GDM1 (cell line): ENCODE measurements at places on chromosomes 2 and 18.

DNA sequence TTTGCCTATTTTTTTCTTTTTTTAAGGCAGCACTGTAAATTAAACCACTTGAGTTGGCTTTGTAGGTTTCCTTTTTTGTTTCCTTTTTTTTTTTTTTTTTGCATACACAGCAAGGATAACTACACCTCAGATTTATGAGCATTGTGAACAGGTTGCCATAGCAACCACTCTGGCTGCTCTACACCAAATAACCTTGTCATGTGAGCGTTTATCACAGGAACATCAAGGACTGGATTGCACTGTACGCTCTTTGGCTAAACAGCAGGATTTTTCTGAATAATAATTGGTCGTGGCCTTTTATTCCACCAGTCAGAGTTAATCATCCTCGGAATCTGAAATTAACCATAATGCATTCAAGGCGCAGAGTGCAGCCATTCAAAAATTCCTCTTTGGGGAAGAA is 199.1 kb upstream of the SLC14A2 start:
- no peak for DNase-seq

- DNase-seq: no peak
Observed at GRCh38 chr2:172478353-172478752, 51.0 kb downstream of the ITGA6 start.

GRCh38 chr2:57965219-57965618 is 81.4 kb upstream of the VRK2 start:
- no peak for DNase-seq

DNA sequence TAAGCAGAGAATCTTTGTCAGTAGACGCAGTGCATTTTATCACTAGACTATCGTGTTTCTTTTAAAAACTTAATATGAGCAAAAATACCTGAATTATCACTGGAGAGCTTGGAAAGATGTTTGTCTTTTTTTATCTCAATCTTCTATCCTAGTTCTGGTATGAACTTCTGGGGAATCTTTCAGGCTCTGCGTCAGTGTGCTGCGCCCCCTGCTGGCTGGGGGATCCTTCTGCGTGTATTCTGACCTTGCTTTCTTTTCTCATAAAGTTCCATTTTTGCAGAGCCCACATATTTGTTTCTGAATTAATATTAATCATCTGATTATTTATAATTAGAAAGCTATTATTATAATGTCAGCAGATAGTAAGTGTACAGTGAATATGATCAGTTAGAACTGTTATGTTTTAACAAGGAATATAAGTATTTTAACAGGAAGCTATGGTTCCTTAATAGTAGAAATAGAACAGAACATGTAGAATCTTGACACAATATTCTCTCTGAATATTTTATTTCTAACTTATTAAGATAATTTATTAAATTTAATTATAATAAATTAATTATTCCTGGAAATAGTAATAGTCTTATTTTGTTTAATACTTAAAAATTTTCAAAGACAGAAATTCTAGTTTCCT is 945.0 kb upstream of the CRIM1 start:
- peak; percentile 13 for DNase-seq

GRCh38 chr18:63444580-63444979 is 22.3 kb upstream of the VPS4B start:
- peak; percentile 18 for DNase-seq
